ENCODE measurements at places on chromosomes 16 and 17.
A peak's percentile ranks its signal among the peaks of the same experiment; 100 is the strongest.

- no peak for ATAC-seq
Observed at GRCh38 chr17:79073016-79073705, 1.5 kb upstream of the ENGASE start.

- ATAC-seq = no peak
Observed at GRCh38 chr16:19659554-19659953, 58.5 kb downstream of the KNOP1 start.

DNA sequence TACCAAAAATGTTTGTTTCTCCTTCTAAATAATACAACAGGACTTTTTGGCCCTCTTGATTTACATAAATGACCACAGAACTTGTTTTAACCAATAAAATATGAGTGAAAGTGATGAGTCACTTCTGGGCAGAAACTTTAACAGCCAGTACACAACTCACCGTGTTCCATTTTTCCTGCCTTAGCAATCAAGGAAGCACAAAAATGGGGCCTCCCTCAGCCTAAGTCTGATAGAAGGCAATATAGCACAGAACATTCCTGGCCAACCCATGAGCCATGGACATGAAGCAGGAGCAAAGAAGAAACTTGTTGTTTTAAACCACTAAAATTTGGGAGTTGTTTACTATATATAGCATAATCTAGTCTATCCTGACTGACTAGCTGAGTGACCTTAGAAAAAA lies 61.1 kb upstream of the MTMR4 start:
- ATAC-seq = no peak

DNA sequence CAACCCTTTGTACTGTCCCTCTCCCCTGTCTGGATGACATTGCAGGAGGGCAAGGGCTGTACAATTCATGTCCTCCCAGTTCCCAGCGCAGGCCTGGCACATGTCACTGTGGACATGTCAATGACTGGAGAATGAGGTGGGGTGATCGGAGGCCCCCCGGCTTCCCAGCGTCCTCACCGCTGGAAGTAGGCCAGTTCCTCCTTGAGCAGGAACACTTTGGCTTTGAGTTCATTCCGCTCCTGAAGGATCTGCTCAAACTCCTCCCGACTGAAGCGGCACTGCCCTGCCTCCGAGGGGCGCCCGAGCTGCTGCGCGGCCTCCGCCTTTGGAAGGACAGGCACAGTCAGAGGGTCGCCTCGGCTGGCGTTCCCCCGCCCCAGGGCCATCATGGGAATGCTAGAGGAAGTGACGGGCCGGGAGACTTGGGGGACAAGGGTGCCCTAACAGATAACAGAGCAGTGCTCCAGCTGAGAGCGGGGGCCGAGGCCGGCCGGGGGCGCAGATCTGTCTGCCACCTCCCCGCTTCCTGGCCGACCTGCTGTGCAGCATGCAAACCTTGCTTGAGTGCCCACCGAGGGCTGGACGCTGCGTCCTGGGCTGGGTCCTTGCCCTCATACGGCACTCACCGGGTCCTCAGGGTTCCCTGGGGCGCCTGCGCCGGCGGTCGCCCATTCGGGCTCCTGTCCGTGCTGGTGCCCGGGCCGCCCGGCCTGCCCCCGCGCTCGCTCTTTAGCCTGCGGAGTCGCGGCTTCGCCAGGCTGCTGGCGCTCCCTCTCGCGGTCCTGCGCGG lies 1.3 kb downstream of the RILP start:
- no peak for ATAC-seq

- ATAC-seq = peak; percentile 54
Observed at GRCh38 chr17:78130437-78131101, at the start of gene TMC8. Gene TMC8, plus strand, starts transcription at chr17:78130771. Its CDS starts 818 bp downstream, at chr17:78131589.

GRCh38 chr17:81207610-81208581 lies 14.9 kb downstream of the CEP131 start:
- peak; percentile 61 for ATAC-seq

DNA sequence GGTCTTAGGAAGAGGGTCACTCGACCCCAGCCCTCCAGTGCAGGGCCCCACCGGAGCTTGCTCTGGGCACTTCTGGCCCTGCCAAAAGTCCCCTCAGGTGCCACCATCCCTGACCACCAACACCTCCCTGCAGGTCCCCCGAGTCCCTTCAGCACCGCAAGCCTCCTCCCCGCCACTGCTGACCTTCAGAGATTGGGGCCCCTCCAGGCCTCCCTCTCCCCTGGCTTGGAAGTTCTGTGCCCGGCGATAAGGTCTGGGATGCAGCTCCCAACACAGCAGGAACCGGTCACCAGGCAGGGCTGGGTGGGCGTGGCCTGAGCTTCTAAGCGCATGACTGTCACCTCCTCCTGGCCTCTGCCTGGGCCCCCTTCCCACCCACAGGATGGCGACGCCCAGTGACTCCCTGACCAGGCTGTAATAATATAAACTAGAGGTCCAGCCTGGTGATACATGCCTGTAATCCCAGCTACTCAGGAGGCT lies 11.2 kb downstream of the PIEZO1 start:
- ATAC-seq = no peak

GRCh38 chr17:12021623-12022140 lies 1.0 kb downstream of the MAP2K4 start:
- no peak for ATAC-seq

DNA sequence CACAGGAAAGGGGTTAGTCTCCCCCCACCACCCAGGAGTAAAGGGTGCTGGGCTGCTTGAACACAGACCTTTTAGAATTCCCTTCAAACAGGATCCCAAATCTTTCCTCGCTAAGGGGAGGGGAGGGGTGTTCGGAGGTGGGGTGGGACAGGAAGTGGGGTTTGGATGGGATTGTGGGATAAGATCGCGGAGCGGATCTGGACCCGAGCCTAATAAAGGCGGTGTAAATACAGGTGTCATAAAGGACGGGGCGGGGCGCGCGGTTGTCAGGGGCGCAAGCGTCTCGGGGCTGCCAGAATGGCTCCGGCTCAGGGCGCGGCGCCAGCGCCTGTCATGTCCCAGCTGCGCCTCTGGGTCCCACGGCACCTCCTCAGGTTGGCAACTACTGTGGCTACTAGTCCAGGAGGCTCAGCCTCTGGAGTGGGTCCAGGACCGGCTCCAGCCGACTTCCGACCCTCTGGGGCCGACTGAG lies 59.8 kb upstream of the FBXO47 start:
- no peak for ATAC-seq

DNA sequence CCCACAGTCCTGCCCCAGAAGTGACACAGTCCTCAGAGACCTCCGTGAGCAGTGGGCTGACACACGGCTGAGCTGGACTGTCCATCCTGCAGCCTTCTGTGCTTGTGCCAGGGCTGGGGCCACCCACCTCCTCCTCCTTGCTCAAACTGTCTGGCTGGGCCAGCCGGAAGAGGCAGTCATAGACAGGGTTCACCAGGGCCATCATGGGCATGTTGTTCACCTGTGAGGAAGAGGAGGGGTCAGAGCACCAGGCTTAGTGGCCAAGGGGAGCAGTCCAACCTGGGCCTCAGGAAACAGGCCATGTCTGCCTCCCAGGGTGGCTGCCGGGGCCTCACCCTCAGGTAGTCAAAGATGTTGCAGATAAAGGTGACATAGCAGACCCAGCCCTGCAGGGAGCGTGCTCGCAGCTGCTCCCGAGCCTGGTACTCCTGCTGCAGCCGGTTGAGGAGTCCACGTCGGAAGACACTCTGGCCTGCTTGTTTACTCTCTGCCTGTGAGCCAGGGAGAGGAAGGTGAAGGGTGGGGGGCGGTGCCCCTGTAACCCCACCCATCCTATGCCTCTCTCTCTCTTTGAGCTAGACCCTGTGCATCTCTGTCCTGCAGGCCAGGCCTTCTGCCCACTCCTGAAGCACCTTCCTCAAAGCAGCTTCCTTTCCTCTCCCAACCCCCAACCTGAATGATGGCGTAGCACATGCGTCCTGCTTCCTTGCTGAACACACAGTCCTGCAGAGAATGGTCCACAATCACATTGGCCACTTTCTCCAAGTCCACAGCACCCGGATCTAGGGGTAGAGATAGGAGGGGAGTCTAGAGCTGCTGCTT lies 3.4 kb downstream of the MIF4GD start:
- ATAC-seq = no peak

DNA sequence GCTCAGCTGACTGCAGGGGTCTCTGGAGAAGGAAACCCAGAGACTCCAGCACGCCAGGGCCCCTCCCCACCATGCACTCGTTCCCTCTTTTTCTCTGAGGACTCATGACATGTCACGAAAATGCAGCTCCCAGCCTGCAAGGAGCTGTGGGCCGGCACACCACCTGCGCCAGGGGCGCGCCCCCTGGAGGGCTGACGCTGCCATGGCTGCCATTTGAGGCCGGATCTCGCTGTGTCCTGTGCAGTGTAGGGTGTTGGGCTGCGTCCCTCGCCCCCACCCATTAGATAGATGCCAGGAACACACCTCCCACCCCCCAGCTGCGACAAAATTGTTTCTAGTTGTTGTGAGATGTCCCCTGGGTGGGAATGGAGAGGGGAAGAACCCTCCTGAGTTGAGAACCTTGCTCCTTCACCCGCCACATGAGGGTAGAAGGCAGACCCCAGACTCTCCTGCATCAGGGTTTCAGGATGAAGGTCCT lies 8.2 kb downstream of the SYNGR2 start:
- ATAC-seq = peak; percentile 69

DNA sequence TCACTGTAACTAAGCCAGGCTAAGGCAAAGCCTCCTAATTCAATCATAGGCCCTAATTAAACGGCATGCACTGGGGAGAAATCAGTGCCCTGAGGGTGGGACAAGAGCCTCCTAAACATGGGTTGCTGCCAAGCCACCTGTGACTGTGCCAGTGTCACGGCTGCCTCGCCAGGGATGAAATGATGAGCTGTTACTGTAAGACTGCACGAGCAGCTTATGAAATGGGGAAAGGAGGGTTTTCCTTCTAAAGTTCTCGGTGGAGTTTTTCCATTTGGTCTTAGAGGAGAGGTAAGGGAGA lies 12.7 kb downstream of the TMEM11 start:
- no peak for ATAC-seq

GRCh38 chr17:223723-224471 lies 42.4 kb upstream of the DOC2B start:
- no peak for ATAC-seq
